ENCODE measurements at places on chromosomes 7 and 10.

- DNase-seq, result no peak
These were observed 11.9 kb downstream of the ZNF777 start for GRCh38 chr7:149448961-149449360.

- no peak for DNase-seq
These were observed 41.3 kb upstream of the ARL4A start for GRCh38 chr7:12646139-12646538.

DNA sequence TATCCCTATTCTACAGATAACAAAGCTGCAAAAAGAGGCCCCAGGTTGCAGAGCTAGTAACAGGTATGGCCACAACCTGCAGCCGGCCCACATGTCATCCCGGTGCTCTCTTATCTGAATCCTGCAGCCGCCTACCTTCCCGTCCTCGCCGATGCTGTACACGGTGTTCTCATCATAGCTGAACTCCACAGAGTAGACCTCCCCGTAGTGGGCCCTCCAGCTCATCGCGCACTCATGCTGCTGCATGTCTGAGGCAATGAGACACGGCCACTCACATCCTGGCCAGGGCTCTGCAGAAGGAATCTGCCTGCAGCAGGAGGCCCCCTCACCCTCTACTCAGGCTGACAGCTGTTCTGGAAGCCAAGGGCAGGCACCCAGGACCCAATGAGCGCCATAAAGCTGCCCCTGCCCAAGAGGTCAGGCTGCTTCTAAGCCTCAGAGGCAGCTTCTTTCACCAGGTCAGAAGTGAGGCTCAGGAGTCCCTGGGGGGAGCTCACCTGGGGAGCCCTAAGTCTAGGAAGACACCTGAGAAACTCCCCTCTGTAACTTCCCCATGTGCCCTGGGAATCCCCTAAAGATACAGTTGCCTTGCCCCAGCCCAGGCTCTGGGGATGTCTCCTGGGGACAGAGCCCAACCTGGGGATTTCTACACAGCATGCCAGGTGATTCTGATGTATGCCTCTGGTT is 17.9 kb upstream of the CYREN start:
- no peak for DNase-seq

- DNase-seq, result no peak
These were observed 141.3 kb upstream of the VKORC1L1 start for GRCh38 chr7:65731562-65732035.

GRCh38 chr10:132793213-132793612 is 7.3 kb upstream of the NKX6-2 start:
- DNase-seq, result no peak

DNA sequence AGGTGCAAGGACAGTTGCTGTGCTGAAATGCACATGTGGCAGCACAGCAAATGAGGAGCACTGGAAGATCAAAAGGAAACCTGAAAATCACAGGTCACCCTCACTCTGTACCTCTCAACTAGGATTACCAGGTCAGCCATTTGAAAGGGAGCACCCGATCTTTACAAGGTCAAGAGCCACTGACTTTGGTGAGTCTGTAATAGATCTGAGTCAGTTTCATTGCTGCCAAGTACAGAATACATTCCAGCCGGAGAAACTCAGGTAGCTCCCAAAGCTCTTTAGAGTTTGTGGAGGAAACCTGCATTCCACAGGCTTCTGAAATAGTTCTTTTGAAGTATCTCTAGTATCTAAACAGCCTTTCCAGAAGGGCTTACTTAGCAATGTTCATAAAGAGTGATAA is 217.5 kb downstream of the SNX13 start:
- DNase-seq, result no peak

DNA sequence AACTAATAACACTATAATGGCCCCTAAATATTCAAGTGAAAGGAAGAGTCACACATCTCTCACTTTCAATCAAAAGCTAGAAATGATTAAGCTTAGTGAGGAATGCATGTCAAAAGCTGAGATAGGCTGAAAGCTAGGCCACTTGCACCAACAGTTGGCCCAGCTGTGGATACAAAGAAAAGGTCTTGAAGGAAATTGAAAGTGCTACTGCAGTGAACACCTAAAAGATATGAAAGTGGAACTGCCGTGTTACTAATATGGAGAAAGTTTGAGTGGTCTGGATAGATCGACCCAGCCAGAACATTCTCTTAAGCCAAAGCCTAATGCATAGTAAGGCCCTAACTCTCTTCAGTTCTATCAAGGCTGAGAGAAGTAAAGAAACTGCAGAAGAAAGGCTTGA is 12.1 kb upstream of the SNX13 start:
- no peak for DNase-seq

GRCh38 chr10:43166207-43166879 is 28.1 kb downstream of the CSGALNACT2 start:
- DNase-seq, result no peak

DNA sequence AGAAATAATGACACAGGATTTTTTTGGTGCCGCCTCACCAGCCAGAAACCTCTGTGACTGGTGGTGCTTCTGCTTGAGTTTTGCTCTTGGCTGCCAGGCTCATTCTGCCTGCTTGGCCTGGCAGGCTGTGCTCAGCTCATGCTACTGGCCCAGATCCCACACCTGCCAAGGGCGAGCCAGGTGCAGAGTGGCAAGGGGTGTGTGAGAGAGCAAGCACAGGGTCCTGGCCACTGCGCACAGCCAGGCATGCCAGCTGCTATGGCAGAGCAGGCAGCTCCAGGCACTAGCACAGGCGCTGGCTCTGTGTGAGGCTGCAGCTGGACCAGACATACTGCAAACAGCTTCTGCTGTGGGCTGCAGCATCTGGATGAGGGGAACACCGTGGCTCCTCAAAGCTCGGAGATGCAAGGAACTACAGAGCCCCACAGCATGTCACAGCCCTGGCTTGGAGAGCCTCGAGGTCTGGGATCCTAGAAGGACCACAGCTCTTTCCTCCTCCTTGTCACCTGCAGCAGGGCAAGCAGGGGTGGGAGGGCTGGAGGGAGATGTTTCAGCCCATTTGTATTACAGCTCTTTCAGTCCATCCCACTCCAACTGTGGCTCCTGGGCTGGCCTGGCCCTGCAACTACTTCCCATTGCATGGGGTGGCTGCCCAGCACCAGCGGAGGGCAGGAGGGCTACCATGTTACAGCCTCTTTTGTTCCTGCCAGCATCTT is 313.4 kb upstream of the SEMA3C start:
- no peak for DNase-seq

GRCh38 chr7:70714506-70715038 is 417.4 kb upstream of the GALNT17 start:
- no peak for DNase-seq

GRCh38 chr10:114271779-114272167 is 32.7 kb downstream of the VWA2 start:
- DNase-seq, result no peak

- no peak for DNase-seq
These were observed 300.6 kb downstream of the CNTNAP2 start for GRCh38 chr7:146417176-146417575.

GRCh38 chr10:481628-482027 is 207.8 kb downstream of the DIP2C start:
- no peak for DNase-seq

- no peak for DNase-seq
These were observed 52.5 kb upstream of the LHFPL3 start for GRCh38 chr7:104275900-104276299.

DNA sequence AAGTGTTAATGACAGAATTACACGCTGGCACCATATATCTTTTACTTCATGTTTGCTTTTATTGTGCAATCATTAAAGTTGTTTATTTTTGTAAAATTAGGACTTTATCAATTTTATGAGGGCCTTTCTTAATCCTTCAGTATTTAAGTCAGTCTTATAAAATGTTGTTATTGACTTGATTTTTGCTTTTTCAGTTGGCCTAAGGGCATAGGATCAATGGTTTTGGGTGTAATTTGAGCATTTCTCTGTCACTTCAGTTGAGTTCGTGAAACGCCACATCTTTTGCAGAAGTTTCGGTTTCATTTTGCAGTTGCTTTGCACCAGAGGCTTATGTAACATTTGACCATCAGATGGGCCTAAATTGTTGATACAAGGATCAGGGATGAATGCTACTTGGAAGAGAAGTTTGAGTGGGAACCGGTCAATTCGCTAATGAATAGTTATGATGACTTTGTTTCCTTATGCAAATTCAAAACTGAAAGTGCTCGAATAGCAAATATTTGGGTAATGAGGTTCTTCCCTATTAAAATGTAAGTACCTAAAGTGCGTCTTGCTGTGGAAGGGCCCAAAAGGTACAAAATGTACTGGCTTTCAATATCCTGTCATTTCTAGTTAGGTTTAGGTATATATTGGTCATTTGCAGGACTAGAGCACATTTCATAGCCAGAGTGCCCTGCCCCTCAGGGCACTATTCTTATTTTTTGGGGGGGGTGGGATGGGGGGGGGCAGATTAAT is 340.9 kb downstream of the LRMDA start:
- DNase-seq, result peak; percentile 5

DNA sequence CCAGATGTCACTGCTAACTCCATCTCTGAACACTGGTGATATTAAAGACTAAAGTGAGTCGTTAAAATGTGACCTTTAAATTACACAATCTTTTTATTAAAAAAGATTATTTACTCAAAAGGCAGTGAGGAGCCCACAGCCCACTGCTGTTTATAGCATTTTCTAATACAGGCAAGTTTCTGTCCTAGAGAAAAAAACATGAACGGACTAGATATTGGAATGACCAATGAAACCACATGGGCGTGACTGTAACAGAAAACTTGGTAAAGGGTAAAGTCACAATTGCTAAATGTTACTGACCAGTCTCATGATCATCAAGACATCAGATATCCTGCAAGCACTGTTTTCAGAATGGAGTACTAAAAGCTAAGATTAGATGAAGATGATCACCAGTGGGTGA is 78.7 kb downstream of the FEZF1 start:
- no peak for DNase-seq

GRCh38 chr10:45470098-45471012 is 96.3 kb downstream of the ALOX5 start:
- DNase-seq, result peak; percentile 58

DNA sequence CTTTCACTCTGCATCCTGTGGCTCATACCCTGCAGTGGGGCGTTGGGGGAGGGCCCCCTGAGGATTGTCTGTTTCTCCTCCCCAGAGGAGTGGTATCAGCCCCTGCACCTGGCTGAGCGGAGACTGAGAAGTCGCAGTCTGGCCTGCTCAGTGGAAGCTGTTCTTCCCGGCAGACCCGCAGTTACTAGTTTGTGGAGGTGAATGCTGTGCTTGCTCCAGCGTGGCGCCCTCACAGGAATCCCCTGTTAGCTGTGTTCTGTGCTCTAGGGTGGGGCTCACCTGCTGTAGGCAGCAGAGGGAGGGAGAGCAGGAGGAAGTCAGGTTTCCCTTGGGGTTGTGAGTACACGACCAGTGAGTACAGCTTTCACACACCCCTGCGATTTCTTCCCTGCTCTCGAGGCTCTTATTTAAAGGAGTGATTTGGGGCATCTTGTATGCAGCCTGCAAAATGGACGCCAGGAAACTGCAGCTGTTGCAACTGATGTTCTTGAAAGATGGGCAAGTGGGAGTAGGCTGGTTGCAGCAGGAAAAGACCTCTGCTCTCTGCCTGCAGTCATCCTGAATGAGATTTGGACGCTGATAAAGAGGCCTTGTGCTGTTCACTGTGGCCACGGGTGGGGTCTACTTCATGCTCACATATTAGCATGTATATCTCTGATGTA is 66.4 kb downstream of the HK1 start:
- peak; percentile 20 for DNase-seq

DNA sequence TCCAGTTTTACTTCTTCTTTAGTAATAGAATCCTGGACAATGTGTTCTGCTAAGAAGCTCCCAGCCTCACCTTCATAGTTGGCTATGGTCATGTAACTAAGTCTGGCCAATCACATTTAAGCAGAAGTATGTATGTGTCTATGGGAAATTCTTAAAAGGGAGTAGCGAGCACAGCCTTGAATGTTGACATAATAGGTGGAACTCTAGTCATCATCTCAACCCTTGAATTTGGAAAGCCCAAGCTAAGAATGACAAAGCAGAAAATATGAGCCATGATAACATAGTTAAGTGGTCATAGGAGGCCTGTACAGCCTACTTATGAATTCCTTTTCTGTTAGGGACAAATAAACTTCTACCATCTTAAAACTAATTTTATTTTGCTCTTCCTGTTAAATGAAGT is 134.1 kb downstream of the MAGI2 start:
- DNase-seq, result no peak

- peak; percentile 17 for DNase-seq
These were observed 9.8 kb downstream of the UCMA start for GRCh38 chr10:13224210-13224995.

All from NAMALWA (cell line).